B cell (primary cell): ENCODE measurements at places on chromosomes 5 and 9.

DNA sequence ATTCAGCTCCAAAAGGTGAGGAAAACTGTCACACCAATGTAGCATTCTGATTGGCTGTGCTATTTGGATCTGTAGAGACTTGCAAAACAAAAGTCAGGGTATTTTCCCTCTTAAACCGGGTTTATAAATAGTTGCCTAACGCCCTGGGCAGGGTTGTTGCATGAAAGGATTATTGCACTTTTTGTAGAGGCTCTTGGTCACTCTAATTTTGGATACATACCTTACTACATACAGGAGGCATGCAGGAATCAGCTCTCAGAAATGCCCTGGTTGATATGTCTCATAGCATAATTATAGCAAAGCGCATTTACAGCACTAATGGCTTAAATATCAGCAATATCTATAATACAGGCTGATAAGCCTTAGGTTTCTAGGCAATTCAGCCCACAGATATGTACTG lies 200.0 kb upstream of the GDNF start:
- DNase-seq, result no peak

DNA sequence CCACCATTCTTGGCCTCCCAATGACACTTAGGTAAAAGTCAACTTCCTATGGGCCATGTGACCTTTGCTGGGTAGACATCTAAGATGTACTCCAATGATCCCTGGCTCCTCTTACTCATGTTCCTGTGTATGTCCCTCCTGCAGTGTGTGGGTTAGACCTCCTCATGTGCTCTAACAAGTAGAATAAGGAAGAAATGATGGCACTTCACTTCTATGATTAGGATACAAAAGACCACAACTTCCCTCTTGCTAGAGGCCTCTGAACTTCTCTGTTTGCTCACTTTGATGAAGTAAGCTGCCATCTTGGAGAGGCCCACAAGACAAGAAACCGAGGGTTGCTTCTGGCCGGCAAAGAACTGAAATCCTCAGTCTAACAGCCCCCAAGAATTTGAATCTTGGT lies 131.8 kb downstream of the TAF11L14 start:
- no peak for DNase-seq

DNA sequence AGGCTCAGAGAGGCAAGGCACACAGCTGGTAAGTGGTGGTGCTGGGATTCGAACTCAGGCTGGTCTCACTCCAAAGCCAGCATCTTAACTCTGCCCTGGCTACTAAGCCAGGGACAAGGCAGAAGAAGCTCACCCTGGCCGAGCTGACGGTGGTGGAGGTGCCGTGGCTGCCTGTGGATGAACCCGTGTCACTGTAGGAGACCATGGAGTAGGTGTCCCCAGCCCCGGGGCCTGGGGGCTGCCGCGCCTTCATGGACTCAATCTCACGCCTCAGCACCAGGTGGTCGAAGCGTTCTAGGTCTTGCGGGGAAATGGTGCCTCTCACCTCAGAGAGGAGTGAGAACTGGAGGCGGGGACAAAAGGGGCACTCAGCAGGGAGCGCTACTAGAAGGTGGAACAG lies 35.4 kb upstream of the AKNA start:
- DNase-seq, result no peak

GRCh38 chr9:4620881-4621555 lies 41.1 kb upstream of the PLPP6 start:
- no peak for DNase-seq

GRCh38 chr5:148998174-148998797 lies 64.6 kb downstream of the SH3TC2 start:
- DNase-seq, result peak; percentile 63

DNA sequence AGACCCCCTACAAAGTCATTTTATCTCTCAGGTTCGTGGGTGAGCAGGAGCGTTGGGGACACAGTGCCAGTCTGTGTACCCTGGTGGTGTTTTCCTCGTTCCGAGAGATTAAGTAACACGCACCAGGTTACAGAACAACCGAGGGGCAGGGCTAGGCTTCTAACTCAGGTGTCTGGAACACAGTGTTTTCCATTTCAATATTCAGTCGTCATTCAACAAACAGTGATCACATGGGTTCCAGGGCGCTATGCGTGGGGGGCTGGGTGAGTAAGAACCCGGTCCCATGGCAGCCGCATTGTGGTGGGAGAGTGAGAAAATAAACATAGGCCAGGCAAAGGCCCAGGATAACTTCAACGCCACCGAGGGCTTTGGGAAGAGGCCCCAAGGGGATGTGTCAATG lies 55.9 kb upstream of the RNU6ATAC start:
- no peak for DNase-seq

GRCh38 chr5:3393122-3393919 lies 202.3 kb upstream of the IRX1 start:
- no peak for DNase-seq

DNA sequence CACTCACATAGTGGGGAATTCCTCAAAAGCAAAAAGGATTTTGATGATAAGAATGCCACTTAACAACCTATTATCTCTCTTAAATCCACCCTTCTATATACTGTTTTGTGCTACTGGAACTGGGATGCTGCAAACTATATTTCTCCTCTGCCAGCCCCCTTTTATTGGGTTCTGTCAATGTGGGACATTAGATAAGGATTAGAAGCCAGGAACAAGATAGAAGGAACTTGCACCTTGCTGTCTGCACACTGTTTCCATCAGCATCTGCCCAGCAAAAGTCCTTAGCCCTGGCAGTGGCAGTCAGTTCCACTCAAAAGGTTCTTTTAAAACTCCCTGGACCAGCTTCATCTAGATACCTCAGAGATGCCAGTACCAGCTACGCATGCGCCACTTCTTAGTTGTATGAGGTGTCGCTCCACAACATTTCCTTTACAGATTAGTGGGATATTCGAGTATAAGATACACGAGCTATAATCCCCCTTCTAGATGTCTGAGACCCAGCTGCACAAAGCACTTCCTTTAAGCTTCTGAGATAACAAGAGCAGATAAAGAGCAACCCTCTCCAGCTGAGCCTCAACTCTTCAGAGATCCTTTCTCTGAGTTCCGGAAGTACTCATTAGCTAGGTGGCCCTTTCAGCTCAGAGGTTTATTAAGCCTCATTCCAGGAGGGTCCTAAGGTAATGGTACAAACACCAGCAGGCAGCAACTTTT lies 45.3 kb downstream of the CERT1 start:
- no peak for DNase-seq

DNA sequence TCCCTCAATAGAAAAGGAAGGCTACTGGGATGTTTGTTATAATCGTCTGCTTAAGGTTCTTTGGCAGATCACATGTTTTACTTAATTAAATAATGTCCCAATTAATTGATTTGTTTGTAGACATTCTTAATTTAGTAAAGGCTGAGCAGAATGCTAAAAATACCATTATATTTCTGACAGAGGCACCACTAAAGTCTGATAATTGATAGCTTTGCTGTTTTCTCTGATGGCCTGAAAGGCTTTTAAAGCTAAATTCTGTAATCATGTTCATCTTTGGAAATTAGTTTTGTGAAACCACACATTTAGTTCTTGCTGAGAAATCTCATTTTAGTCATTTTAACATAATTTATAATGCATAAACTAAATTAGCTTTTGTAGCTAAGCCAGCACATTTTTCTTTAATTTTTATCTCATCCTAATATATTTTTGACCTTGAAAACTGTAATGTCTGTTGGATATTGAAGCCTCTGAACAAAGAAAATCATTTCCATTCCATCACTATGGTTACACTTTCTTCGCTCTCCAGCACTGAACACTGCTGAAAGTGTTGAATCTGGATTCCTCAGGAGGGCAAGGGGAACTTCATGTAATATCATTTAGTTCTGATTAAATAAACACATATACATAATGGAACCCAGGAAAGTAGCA lies 329.4 kb downstream of the ELAVL2 start:
- DNase-seq, result no peak

DNA sequence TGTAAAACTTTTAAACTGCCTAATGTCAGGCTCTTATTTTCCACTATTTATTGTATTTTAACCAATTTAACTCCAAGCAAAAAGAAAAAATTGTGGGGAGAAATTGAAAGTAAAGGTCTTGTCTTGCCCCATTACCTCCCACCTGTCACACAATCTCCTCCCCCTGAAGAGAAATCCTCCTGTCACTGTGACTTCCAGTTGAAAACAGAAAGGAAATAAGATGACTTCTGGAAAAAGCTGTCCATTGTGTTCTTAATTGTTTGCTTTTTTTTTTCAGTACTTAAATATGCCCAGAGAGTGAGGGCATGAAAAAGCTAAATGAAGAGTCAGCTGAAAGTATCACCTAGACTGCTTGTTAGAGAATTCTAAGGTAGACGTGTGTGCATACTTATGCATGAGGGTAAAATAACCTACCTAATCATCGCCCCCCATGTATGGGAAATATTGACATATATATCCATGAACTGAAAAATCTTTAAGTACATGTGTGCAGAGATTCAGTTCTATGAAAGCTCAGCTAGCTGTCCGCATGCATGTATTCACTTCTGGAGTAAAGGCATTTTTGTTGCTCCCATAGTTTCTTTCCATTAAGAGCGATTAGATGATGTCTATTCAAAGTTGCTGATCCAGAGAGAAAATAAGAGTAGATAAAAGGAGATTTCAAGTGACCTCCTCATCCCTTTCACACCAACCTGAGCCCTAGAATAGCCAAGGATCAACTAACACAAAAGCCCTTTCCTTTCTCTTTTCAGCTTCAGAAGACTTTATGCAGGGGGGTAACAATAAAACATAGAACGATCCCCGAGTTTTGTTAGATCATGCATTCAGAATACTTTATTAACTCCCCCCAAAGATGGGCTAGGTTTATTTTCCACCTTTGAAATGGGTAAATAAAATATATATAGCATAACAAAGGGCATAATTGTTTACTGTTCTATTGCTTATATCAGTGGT lies 5.3 kb downstream of the NR2F1-AS1 start:
- no peak for DNase-seq

DNA sequence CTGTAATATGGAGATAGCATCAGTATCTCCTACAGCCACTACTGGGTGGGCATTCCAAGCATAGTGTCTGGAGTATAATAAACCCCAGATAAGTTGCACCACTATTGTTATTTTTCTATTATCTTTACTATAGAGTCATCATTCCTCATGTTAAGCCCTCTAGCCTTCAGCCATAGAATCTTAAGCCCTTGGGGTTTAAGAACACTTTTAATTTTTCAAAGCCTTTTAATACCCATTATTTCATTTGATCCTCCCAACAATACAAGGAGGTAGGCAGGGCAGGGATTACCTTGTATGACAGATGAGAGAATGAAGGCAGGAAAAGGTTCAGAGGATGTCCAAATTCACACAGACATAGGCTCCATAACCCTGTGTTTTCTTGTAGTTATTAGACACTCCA lies 112.5 kb downstream of the EBF1 start:
- no peak for DNase-seq

DNA sequence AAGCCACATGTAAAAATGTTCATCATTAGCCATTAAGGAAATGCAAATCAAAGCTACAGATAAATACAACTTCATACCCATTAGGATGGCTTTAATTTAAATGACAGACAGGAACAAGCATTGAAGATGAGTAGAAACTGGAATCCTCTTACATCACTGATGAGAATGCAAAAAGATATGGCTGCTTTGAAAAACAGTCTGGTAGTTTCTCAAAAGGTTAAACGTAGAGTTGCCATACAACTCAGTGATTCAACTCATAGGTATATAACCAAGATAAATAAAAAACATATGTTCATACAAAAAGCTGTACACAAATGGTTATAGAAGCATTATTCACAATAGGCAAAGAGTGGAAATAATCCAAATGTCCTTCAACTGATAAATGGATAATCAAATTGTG lies 228.8 kb upstream of the ZNF462 start:
- DNase-seq, result no peak

DNA sequence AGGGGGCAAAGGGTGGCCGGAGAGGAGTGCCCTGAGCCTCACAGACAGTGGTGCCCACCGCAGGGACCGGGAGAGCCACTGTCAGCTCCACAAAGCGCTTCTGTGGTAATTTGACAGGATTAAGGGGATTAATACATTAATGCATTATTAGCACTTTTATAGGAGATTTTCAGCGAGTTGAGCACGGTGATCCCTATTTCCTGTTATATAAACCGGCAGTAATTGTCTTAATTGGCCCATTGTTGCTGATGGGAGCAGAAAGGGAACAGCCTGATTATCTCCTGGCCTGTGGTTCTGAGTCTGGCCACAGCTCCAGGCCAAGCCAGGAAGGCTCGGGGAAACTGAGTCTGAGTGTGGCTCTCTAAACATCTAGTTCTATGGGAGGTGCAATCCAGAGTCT lies 423.6 kb downstream of the CDK5RAP2 start:
- DNase-seq, result no peak

DNA sequence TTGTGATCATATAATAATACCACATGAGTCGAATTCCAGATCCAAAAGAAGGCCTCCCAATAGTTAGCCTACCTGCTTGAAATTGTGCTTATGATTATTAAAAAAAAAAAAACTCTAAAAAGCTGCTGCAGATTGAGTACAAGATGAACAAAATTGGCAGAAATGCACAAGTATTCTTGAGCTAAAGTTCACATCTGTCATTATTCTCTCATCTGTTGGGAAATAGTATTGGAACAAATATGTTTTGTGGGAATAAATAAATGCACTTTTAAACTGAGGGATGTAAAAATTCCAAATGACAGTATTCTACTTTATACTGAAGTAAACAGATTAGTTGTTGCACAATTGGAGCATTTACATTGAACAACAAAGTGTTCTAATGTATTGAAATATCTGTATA lies 15.7 kb downstream of the DAB2 start:
- no peak for DNase-seq
